ENCODE measurements at places on chromosomes 13 and 19.

DNA sequence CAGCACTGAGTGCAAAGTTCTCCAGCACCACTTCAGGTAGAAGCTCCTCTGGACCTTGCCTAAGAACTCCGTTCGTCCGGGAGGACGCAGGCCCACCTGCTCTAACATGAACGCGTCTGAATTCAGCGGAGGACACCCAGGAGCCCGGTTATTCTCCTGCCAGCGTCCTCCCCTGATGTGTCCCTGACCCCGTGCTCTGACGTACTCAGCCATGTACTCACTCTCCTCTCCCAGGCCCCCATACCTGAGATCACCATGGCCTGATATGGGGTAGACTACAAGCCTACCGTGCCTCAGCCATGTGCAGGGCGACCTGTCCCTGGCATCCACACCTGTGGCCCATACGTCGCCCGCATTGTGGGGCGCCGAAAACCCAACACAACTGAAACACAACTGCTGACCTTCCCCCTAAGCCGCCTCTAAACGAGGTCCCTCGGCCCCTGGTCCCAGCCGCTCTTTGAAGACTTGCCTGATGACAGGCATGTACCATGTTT lies 744 bp upstream of the ZNF584 start:
- peak; percentile 36 for DNase-seq

GRCh38 chr13:26376430-26376829 lies 122.5 kb downstream of the CDK8 start:
- DNase-seq = no peak

- no peak for DNase-seq
These were observed 17.2 kb downstream of the SLC27A1 start for GRCh38 chr19:17487284-17488121.

- DNase-seq = no peak
These were observed 262.8 kb upstream of the RFC3 start for GRCh38 chr13:33554919-33555791.

DNA sequence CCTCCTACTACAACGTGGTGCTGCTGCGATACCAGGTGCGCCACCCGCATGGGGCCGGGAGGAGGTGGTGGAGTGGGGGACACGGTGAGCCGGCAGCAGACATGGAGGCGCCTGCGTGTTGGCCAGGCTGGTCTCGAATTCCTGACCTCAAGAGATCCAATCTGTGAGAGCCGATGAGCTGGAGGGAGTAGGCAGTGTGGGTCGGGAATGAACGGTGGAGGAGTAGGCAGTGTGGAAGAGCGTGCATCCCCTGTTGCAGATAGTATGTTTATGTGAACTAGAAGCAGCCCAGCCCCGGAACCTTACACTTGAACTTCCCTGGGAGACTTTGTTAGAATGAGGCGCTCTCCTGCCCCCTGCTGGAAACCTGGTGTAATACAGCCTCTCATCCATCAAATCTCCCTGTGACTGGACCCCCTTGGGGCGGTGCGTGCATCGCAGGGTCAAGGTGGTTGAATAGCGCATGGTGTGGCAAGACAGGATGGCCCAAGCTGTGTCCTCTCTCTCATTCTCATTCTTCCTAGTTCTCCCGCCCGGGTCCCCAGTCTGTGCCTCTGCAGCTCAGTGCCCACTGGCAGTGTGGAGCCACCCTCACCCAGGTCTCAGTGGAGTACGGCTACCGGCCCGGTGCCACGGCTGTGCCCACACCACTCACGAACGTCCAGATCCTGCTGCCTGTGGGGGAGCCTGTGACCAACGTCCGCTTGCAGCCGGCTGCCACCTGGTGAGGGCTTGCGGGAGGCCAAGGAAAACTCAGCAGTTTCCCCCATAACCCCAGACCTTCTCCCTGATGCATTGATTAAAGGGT lies 10.5 kb upstream of the B3GNT3 start:
- peak; percentile 89 for DNase-seq

DNA sequence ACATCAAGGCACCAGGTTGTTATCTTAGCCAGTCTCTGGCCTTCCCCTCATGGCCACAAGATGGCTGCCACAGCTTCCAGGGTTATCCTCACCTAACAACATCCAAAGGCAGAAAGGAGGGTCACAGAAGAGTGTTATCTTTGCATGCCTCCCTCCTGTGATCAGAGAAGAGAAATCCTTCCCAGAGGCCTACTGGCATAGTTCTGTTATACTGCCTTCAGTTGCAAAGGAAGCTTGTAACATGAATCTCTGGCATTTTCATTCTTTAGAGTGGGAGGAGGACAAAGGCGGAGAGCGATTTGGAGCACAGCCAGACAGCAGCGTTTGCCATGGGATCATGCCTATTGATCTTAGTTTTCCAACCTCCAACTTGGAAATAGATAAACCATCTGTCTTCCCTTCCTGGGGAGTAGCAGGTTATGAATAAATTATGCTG lies 135.7 kb downstream of the DNAJC15 start:
- no peak for DNase-seq

Measured in stimulated activated CD8-positive, alpha-beta memory T cell treated with anti-CD3 and anti-CD28 coated beads, Interleukin-4, amount 100 ng/mL, for 48 hours (primary cell).